Activated T-cell treated with anti-CD3 and anti-CD28 coated beads, Interleukin-2, amount 50 U/mL, for 72 hours (primary cell): ENCODE measurements at places on chromosomes 11 and 22. TPM values are rescaled to one million over a fixed set of nuclear protein-coding genes. Genes with fewer than 3 reads are reported as not detected.

- no peak overlapping the region for H3K4me3 ChIP-seq
- no peak for DNase-seq
- H3K27ac ChIP-seq: no peak overlapping the region
- H3K27me3 ChIP-seq: peaks cover 6% of the 10 kb centered on the region
Observed at GRCh38 chr11:64568584-64569140, 22.4 kb upstream of the SLC22A12 start.

DNA sequence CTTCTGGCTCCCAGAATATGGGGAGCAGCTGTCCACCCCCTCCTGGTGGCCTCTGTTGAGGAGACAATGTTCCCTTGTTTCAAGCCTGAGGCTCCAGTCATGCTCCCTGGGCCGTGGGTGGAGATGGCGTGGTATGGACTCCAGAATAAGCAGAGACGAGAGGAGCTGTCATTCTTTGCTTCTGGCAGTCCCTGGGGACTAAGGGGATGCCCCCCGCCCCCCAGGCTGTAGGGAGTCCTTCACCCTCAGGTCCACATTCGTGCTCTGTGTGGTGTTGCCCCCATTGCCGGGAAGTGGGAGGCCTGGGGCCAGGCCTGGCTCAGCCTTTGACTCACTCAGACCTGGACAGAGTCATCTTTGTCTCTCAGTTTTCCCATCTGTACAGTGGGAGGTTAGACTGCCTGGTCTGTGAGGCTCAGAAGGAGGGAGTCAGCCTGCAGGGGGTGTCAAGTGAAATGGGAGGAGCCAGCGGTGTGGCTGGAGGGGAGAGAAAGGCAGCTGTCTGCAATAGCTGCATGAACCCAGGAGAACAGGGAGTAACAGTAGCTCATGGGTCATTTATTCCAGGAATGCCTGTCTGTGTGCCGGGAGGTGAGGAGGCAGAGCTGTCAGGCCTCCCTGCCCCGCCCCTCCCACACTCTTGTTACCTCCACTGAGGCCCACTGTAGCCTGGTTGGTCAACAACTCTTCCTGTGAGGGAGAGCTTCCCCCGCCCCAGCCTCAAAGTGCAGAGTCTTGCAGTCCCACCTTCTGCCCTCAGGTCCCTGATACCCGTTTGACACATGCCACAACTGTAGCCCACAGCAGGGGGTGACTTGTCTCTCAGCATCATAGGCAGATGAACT is 6.3 kb downstream of the ARHGEF17 start:
- no peak for DNase-seq
- peaks cover 10% of the 10 kb centered on the region for H3K4me1 ChIP-seq
- no peak overlapping the region for H3K27ac ChIP-seq
- peaks cover 9% of the 10 kb centered on the region for H3K27me3 ChIP-seq
- no peak overlapping the region for H3K4me3 ChIP-seq

GRCh38 chr22:42343121-42343454 is 72.6 kb upstream of the TCF20 start:
- no peak overlapping the region for H3K27ac ChIP-seq
- no peaks in the 10 kb centered on the region for H3K4me1 ChIP-seq
- DNase-seq: peak; percentile 20
- no peaks in the 10 kb centered on the region for H3K36me3 ChIP-seq
- peak overlapping the region; percentile 84 for H3K4me3 ChIP-seq
- H3K27me3 ChIP-seq: no peaks in the 10 kb centered on the region

DNA sequence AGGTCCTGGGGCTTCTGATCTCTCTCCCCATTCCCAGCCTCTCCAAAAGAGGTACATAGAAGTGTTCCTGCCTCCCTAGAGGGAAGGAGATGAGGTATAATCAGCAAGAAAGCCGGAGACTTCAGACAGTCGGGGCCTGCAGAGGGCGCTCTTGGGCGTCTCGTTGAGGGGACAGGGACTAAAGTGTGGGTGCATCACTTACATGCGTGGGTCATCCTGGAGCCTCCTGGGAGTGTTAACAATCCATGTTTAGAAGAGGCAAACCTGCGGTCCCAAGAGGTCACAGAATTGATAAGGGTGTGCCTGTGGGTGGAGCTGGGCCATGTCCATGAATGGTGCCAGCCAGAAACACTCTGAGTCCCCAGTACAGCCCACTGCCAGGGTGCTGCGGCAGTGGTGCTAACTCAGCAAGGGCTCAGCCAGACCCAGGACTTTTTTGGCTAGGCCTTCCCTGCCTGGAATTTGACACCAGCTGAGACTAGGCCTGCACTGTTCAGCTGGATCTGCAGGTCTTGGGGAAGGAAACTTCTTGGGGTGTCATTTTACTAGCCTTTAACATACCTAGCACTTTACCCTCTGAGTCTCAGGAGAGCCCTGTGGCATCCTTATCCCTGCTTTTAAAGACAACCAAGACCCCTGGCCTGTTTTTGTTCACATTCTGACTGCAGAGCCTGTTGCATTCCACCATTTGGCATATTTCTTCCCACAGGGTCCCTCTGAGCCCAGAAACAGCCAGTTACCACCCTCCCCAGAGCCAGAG is 5.5 kb downstream of the YDJC start:
- peaks cover 23% of the 10 kb centered on the region for H3K36me3 ChIP-seq
- no peak overlapping the region for H3K4me3 ChIP-seq
- DNase-seq: peak; percentile 47
- H3K27ac ChIP-seq: peak overlapping the region; percentile 84
- no peaks in the 10 kb centered on the region for H3K27me3 ChIP-seq

GRCh38 chr11:117996058-117996457 is 9.9 kb downstream of the IL10RA start:
- H3K27me3 ChIP-seq: no peaks in the 10 kb centered on the region
- peaks cover 56% of the 10 kb centered on the region for H3K36me3 ChIP-seq
- no peak overlapping the region for H3K4me3 ChIP-seq

GRCh38 chr11:107957109-107957588 is 28.9 kb downstream of the RAB39A start:
- H3K4me1 ChIP-seq: no peaks in the 10 kb centered on the region
- peaks cover 28% of the 10 kb centered on the region for H3K27me3 ChIP-seq
- H3K36me3 ChIP-seq: no peaks in the 10 kb centered on the region
- DNase-seq: no peak

- no peak overlapping the region for H3K4me3 ChIP-seq
- no peak for DNase-seq
- H3K27me3 ChIP-seq: no peaks in the 10 kb centered on the region
- H3K4me1 ChIP-seq: no peaks in the 10 kb centered on the region
- H3K27ac ChIP-seq: peak overlapping the region; percentile 50
Observed at GRCh38 chr11:3747704-3748103, 49.6 kb downstream of the NUP98 start.

- no peak overlapping the region for H3K27ac ChIP-seq
- no peak overlapping the region for H3K4me3 ChIP-seq
- peaks cover 12% of the 10 kb centered on the region for H3K27me3 ChIP-seq
- peaks cover 33% of the 10 kb centered on the region for H3K4me1 ChIP-seq
- H3K36me3 ChIP-seq: no peaks in the 10 kb centered on the region
- DNase-seq: no peak
Observed at GRCh38 chr11:3161720-3162409, 3.2 kb downstream of the OSBPL5 start.

DNA sequence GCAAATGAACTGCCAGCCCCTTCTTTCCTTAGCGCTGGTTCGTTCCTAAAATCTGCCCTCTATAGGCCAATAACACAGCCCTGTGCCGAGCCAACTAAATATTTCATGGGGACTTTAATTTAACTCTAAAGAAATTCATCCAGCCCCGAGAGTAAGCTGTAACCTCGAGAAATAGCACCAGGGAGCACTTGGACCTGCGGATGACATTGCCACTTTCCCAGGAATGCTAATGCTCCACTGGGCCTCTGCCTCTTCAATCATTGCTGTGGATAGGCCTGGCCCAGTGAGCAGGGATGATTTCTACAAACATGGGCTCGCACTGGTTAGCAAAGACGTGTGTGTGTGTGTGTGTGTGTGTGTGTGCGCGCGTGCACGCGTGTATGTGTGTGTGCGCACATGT is 95.3 kb upstream of the TBCEL start:
- no peak overlapping the region for H3K4me3 ChIP-seq
- H3K27me3 ChIP-seq: no peaks in the 10 kb centered on the region
- no peaks in the 10 kb centered on the region for H3K36me3 ChIP-seq
- no peak overlapping the region for H3K27ac ChIP-seq
- H3K4me1 ChIP-seq: no peaks in the 10 kb centered on the region

DNA sequence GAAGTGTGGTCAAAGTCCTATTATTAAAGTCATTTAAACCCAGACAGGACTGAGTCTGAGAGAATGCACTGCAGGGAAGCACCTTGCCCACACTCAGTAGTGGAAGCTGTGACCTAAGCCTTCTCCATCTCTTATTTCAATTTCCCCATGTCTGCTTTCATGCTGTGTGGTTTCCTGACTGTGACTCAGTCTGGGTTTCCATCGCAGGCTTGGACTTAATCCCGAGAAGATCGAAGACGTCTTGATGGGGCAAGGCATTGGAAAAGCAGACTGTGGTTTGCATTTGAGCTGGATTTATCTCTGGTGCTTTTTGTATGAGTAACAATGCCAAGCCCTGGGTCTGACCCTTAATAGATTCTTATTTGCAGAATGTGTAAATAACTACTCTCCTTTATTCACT is 238.9 kb downstream of the NTM start:
- no peak overlapping the region for H3K27ac ChIP-seq
- H3K27me3 ChIP-seq: peaks cover 17% of the 10 kb centered on the region
- no peaks in the 10 kb centered on the region for H3K4me1 ChIP-seq
- no peaks in the 10 kb centered on the region for H3K36me3 ChIP-seq

The MTMR2 gene
- 40.1 TPM for total RNA-seq

The APBB1 gene
- total RNA-seq: 63.8 TPM

The IL17REL gene
- 1.1 TPM for total RNA-seq

The SUN2 gene
- 179 TPM for total RNA-seq
